ENCODE measurements at places on chromosomes 16 and 17.
A peak's percentile ranks its signal among the peaks of the same experiment; 100 is the strongest.

DNA sequence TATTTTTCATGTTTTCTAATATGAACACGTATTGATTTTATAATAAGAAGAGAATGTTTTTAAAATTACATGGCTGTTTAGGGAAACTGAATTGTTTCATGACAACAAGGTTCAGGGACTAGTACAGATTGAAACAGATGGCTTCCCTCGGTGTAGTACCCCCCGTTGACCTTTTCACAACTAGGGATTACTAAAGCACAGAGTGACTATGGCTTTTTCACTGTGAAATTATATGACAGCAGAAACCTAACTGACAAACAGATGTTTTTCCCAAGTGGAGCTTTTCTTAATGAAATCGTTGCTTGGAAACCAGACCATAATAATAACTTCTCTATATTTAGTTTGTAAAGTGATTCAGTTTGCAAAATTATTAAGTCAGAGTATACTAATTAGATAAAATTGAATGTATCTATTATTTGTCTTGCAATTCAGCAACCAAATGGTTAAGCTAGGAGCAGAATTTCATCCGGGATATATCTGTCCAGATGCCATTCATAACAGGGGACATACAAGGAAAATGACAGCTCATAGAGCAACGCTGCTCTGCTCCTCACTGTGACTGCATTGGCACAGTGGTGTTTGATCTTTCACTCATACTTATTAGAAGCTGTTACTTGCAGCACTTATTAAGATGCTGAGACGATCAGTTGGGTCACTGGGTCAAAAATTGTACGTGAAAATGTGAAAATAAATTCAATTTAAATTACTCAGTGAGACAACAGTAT, 111.7 kb downstream of the TANGO6 start:
- no peak for DNase-seq

DNA sequence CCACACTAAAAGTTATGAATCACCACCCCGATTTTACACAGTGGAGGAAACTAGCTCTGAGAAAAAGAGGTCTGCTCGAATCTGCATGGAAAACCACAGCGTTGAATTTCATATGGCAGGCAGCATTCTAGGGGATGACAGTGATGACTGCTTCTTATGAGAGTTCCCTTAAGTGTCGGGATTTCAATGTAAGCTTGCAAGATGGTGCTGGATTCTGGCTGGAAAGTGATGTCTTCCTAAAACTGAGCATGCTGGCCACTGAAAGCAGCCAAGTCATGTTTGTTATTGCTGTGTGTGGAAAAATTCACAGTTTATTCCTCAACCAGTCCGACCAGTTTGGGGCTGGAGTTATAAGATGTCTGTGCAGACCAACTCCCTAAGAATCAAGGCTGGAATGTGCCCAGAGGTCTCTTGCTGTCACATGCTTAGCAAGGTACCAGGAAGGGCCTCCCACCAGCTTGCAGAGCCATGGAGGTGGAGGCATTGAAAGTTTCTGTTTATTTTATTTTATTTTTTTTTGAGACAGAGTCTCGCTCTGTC, 37.2 kb upstream of the GAN start:
- DNase-seq: no peak

DNA sequence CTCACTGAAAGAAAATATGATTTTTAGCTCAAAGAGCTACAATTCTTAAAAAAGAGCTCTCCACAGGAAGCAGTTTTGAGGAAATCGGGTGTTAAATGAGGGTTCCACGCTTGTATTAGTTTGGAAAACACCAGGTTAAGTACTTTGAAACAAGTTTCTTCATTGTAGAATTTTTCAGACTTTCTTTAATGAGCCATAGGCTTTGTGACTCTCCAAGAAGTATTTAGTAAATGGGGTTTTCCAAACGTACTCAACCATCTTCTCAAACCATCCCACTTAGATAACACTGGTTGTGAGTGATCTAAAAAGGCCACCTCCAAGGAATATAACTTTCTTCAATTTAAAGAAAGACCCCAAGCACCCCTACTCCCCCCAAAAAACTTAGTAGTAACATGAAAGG, 2.7 kb downstream of the ULK2 start:
- DNase-seq: no peak

GRCh38 chr16:85431431-85432124, 181.5 kb upstream of the GSE1 start:
- no peak for DNase-seq

- peak; percentile 54 for DNase-seq
These were observed 6.4 kb upstream of the GGT6 start for GRCh38 chr17:4566785-4567184.

GRCh38 chr16:50209546-50210265, 56.6 kb downstream of the TENT4B start:
- DNase-seq: no peak

DNA sequence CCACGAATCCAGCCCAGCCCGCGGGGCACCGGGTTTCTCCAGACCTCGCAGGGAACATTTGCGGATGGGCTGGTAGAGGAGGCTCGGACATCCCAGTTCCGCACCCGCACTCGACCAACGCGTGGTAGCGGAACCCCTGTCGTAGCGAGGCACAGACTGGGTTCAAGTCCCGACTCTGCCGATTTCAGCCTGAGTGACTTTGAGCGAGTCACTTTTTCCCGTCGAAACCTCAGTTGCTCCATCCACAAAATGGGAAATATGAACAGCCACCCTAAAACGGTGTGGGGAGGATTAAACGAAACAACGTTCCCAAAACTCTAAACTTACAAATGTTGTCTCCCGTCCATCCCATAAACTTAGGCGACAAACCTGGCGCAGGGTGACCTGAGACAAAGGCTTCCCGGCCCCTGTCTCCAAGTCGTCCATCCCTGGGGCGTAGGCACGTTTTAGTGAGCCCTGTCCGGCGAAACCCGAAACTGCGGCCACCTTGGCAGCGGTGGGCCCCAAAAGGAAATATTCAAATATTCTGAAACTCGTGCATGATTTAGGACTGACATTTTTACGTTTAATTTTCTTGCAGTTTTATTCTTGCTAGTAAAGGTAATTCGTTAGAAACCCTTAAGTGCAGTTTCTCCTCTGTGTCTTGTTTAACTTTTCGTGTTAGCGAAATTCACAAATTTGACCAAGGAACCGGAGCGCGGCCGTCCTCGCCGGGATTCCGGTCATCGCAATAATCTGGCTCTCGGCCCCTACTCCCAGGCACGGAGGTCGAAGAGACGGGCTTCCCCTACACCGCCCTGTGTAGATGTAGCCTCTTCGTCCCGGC, 1.9 kb upstream of the MLLT6 start:
- no peak for DNase-seq

DNA sequence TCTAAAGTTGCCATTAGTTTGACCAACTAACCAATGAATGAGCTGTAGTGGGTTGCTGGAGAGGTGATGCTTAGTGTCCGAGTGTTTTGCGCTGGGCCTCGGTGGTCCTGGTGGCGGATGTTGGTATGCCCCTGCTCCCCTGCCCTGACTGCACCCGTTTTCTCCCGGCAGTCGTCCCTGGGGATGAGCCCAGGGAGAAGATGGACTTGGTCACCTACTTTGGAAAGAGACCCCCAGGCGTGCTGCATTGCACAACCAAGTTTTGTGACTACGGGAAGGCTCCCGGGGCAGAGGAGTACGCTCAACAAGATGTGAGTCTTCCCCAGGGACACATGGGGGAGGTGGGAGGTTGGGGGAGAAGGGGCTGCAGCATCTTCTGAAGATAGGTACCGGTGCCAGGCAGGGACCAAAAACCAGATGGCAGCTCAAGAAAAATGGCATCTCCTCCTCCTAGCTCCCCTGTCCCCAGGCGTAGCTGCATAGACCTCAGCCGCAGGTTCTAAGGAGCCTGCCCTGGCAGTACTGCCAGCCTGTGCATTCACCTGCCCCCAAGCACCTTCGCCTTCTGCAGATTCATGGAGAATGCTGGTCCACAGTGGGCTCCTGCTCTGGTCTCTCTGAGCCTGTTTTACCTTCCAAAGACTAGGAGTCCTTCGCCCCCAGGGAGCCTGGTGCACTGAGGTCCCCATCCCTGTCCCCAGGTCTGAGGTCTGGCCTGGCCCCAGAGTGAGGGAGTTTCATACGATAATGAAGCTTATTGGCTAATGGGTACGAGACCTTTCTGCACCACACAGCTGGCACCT, 5.3 kb downstream of the CNP start:
- DNase-seq: no peak

DNA sequence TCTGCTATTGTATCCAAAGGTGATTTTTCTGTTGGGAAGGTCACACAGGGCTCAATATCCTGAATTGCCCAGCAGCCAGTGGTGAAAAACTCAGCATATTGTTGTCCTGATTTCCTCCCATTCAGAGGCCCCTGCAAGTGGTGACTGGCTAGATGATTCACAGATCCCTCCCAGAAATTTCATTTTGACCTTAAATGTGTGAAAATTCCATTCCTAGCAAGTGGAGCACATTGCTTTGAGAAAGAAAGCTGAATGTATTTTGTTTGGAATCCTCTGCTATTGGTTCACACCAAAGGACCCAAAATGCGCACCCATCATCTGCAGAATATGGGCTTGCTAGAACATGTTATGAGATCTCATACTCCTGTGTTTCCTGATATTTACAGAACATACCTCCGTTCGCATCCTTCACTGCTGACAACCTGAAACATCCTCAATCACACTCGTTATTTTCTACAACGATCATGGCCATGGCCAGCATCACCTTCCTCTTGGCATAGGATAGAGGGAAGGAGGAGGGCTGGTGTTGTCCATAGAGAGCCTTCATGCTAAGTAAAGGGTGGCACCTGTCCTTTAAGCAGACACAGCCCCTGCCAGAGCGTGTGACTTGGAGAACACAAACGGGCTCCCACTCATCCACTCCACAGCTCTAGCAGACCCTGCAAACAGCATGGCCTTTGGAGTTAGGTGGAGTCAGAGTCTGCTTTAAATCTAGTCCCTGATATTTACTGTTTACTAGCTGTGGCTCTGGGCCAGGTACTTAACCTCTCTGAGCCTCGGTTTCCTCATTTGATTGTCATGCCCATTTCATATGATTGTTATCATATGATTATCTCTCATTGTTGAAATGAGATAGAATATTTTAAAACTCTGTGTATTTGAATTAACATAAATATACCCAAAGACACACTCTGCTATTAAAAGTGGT, 30.4 kb upstream of the NFAT5 start:
- DNase-seq: peak; percentile 55

DNA sequence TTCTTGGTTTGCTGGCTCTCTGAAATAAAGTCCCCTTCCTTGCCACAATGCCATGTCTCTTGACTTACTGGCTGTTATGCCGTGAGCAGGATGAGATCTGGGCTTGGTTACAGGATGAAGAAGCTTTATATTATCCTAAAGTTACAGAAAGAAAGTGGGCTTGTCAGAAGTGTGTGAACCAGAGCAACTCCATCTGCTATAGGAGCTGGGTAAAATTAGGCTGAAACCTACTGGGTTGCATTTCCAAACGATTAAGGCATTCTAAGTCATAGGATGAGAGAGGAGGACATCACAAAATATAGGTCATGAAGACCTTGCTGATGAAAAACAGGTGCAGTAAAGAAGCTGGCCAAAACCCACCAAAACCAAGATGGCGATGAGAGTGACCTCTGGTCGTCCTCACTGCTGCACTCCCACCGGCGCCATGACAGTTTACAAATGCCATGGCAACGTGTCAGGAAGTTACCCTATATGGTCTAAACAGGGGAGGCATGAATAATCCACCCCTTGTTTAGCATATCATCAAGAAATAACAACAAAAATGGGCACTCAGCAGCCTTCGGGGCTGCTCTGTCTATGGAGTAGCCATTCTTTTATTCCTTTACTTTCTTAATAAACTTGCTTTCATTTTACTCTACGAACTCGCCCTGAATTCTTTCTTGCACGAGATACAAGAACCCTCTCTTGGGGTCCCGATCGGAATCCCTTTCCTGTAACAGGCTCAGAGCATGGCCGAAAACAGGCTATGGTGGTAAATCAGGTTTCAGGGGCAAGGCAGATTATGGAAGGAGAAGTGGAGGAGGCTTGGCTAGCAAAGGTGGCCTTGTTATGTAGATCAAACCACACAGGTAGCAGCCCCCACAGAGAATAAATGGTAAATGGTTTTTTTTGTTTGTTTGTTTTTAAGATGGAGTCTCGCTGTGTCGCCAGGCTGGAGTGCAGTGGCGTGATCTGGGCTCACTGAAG, 81.3 kb upstream of the C16orf82 start:
- DNase-seq: no peak

- no peak for DNase-seq
These were observed 32.2 kb downstream of the BAHCC1 start for GRCh38 chr17:81427173-81428120.

GRCh38 chr17:65794572-65794971, 233.1 kb upstream of the AXIN2 start:
- DNase-seq: peak; percentile 47

GRCh38 chr17:47978324-47978723, 7.4 kb downstream of the CDK5RAP3 start:
- DNase-seq: peak; percentile 54

GRCh38 chr17:27461192-27461859, 5.1 kb downstream of the KSR1 start:
- no peak for DNase-seq

DNA sequence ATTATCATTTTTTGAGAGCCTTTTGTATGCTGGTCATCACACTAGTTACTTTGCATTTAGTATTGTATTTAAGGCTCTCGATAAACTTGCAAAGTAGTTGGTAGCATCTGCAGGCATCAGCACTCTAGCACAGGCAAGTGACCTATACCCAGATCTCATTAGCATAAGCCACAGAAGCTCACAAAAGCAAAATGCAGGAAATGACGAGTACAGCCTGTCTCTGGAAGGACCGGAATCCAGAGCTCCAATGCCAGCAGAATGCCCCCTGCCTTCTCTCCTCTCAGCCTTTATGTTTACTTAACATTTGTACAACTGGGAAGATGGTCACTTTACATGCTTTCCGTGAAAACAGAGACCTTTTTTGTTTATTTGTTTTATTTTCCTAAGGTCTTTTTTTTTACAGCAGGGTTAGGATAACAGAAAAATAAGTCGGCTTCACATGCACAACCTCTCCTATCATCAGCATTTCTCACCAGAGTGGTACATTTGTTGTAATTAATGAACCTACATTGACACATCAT, 45.4 kb upstream of the MYOCD start:
- peak; percentile 68 for DNase-seq

DNA sequence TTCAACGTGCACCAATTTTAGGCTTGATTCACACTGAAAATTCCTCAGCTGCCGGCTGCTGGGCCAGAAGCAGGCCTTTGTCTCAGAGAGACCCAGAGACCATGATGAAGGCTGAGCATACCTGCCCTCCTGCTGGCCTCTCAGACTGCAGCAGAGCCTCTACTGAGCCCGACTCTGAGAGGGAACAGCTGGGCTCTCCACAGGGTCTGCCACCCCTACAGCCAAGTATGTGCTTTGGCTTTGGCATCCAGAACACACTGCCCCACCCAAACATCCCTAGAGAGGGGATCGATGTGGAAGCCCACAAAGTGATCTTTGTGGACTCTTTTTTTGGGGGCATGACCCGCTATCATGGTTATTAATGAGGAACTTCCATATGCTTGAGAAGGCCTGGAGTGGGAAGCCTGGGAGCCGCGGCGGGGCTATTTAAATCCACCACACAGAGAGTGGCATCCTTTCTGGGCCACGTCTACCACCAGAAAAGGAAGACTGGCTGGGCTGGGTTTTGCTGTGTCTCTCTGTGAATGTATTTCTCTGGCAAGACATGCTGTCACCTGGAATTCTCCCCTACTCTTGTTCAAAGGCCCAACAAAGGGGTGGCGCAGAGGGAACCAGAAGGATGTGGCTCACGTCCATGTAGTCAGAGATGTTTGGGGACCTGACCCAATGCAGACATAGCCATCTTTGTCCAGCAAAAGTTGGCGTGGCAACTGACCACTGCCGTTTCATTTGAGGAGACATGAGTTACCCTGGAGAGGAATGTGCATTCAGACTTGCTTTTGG, 69.3 kb downstream of the GNAO1 start:
- DNase-seq: no peak

All from fibroblast of mammary gland (primary cell).